ENCODE measurements at places on chromosomes 4 and X.

DNA sequence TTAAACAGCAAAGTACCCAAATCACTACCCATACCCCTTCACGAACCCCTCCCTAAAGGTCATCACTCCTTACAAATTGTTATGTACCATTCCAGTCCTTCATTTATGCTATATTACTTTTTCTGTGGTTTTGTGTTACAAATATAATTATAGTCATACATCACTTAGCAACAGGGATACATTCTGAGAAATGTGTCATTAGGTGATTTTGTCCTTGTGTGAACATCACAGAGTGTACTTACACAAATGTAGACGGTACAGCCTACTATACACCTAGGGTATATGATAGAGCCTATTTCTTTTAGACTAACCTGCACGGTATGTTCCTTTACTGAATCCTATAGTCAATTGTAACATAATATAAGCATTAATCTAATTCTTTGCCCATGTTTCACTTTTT, 61.9 kb downstream of the ASB9 start:
- DNase-seq, result no peak

DNA sequence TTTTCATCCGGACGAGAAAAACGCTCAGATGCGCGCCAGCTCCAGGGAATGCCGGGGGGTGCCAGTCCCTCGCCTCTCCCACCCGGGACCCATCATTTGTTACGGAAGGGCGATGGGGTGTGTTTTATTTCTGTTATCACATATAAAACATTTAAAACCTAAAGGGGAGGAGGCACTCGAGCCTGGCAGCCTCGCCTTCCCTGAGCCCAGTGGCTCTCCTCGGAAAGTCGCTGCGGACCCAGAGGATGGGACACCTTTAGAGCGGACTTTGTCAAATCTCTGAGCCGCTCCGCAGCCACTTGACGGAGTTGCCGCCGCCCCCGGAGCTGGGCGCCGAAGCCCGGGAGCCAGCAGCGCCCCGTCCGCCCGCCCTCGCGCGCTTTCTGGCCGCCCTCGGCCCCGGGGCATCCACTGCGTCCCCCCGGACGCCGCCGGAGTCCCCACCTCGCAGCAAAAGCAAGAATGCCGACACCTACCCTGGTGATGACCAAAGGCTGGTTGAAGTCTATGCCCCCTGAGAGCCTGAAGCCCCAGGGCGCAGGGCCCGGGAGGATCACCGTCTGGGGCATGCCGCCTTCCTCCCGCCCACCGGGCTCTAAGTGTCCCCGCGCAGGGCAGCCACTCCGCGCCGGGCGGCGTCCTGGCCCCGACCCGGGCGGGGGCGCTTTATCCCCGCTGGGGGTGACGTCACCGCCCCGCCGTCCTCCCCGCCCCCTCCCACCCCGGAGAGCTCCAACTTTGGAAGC, at the start of gene PDLIM3:
Gene PDLIM3 (minus strand): TSS at position 642 of the 746 bp plus-strand sequence. CDS start 73 bp downstream, at position 569.
- DNase-seq, result peak; percentile 19

DNA sequence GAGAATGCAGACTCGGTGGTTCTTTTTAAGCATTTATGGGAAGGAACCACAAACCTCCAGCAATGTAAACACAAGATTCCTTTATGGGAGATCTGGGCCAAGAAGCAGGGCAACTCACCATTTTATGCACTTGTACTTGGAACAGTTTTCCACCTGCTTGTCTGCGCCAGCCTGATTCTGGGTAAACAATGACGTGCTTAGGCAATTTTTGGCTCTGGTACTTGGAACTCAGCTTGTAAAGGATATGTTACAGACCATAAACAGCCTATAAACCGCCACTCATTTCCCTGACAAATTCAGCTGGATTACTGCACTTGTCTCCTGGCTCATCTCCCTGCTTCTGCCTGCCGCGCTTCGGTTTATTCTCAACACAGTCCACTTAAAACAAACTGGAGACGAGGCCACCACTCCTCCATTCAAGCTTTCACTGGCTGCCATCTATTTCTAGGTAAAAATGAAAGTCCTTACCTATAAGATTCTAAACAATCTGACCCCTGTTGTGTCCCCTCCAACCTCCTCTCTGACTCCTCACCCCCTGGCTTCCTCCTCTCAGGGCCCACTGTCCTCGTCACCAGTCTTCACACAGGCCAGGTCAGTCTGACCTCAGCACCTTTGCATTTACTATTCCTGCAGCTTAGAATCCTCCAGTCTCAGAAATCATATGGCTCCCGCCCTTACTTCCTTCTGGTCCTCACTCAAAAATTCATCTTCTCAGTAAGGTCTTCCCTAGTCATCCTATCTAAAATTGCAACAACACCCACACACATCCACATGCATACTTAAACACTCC, 205.9 kb upstream of the GALNT7 start:
- DNase-seq, result peak; percentile 73

DNA sequence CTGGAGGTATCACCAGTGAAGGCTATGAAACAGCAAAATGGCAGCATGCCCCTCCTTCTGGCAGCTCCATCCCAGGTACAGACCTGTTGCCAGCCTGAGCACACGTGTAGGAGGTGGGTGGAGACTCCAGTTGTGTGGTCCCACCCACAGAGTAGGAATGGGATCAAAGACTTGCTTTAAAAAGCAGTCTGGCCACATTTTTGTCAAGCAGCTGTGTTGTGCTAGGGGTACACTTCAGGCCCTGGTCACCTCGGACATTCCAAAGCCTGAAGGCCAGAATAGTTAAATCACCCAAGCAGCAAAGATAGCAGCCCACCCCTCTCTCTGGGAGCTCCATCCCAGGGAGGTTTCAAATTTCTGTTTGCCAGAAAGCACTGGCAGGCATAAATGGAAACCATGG, 20.3 kb upstream of the AMBN start:
- DNase-seq, result no peak

DNA sequence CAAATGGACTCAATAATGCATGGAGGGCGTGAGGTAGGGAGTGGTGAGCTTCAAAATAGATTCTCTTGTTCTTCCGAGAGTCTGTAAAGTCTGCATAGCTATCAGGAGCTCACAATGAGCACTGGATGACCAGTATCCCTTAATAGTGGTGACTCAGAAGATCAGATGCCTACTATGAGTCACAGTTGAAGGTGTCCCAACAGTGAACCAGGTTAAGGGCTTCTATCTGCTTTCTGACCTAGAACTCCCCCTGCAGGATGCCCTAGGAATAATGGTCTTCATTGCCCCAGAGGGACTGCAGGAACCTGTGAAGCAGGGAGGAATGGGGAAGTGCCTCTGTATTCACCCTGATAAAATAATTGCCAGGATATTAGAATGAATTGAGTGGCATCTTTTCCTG, 22.1 kb downstream of the DGKK start:
- peak; percentile 0 for DNase-seq

- DNase-seq, result no peak
Measured at GRCh38 chrX:108217876-108218275, 126.3 kb downstream of the ATG4A start.

GRCh38 chr4:22241415-22241814, 274.5 kb downstream of the ADGRA3 start:
- no peak for DNase-seq

GRCh38 chr4:189592890-189593289, 347.8 kb upstream of the FRG1 start:
- DNase-seq, result no peak

DNA sequence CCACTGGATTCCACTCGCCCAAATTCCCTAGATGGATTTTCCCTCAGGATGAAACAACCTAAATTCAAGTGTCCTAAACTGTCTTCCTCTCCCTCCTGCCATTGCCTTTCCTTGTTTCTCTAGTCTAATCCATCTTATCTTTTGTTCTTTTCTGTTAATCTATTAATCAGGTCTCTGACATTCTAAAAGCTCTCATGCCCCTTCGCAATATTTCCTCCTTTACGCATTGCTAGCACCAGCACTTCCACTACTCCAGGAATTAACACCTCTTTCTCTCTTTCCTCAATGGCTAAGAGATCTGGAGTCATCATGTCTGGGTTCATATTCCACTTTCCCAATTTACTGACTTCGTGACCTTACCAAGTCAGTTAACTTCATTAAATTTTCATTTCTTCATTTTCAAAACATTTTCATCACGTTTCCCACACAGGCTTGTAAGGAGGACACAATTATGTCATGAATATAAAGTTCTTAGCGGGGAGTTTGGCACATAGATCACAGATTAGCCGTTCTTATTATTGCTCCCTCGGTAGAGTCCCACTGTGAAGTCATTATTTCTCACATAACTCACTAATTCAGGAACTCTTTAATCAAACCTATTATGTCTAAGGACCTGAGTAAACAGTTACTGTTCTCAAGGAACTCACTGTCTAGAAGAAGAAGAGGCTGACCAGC, 45.3 kb downstream of the FAT4 start:
- no peak for DNase-seq

DNA sequence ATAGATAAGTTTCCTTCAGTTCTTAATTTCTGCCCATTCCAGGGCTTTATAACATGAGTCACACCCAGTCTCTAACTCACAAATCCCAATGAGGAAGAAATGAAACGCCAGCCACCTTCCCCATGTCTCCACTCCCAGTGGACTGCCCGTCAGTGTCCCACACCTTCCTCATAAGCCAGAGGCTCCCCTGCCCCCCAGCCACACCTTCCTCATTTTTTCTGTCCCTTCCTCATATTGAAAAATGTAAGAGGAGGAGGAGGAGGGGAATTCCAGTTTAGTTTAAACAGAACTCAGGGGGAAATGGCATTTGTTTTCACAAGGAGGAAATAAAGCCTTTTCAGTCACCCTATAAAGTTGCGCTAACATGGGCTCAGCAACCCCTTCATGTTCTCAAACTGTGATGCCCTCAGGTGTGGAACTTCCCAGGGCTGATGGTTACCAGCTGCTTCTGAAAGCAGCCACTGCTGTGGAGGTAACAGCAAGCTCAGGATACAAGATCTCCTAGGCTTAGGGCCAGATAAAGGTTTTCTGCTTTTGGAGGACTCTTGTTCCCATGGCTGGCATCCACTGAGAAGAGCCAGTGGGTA, 97.8 kb downstream of the PARM1 start:
- no peak for DNase-seq

- no peak for DNase-seq
Measured at GRCh38 chr4:39568805-39569204, 41.6 kb upstream of the UGDH start.

DNA sequence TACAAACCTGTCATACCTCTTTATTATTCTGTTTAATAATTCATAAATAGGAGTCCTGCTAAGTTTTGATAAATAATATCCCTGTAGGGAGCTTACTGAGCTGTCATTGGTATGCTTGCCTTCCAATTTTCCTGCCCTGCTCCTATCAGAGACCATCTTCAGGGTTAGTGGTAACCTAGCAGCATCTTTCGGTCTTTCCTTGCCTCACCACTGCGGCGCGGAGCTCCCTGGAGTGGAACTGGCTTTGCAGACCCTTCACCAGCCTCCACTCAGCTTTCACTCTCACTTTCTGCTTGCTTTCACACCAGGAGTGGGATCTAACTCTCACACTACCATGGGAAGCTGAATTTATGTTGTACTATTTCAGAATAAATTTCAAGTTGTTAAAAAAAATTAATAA, 481.7 kb upstream of the ATOH1 start:
- no peak for DNase-seq

DNA sequence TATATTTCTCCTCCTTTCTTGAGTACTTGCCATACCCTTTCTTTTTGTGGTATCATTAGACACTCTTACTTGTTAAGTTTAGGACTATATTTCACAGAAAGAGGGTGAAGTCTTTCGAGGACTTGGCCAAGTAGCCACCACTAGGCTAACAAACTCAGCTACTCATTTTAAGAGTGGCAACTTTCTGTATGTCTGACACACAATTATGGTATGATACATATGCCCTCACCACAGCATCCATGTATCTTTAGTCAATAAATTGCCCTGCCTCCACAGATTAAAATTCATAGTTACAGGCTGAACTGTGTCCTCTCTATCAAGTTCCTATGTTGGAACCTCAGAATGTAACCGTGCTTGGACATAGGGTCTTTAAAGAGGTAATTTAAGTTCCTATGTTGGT, 23.2 kb downstream of the TAPT1 start:
- no peak for DNase-seq

DNA sequence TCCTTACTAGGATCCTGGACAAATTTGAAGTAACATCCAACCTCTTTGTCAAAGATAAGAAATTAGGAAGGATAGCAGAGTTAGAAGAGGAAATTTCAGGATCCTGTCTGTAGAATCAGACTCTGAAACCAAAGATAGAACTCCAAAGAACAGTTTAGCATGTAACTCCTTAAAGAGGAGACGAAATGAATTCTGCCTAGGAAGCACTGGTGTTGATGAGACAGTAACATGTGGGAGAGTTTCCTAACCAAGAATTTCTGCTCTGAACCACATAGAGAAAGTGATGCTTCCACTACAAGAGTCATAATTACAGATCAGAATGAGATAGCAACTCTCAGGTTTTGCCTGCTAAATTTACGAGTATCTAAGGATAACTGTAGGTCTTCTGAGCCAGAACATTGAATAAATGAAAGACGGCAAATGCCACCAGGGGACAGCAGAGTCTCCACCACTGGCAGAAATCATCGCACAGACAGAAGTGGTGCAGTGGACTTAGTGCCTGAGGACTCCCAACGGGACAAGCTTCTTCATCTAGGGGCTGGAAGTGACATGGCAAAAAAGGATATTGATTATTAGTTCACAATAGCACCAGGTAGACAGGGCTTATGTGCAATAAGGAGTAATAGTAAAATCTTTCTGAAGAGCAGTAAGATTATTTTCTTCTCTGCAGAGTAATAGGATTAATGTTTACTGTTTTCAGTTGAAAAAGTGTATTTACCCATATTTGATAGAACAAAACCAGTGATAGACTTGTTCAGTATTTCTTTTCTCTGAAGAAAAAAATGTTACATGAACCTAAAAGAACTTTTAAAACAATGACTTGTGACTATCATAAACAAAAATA, 6.7 kb upstream of the PPID start:
- peak; percentile 83 for DNase-seq

GRCh38 chrX:45803383-45803921, 602.8 kb upstream of the DIPK2B start:
- DNase-seq, result peak; percentile 92

- DNase-seq, result peak; percentile 31
Measured at GRCh38 chr4:123390846-123391456, 5.6 kb upstream of the SPRY1 start.

DNA sequence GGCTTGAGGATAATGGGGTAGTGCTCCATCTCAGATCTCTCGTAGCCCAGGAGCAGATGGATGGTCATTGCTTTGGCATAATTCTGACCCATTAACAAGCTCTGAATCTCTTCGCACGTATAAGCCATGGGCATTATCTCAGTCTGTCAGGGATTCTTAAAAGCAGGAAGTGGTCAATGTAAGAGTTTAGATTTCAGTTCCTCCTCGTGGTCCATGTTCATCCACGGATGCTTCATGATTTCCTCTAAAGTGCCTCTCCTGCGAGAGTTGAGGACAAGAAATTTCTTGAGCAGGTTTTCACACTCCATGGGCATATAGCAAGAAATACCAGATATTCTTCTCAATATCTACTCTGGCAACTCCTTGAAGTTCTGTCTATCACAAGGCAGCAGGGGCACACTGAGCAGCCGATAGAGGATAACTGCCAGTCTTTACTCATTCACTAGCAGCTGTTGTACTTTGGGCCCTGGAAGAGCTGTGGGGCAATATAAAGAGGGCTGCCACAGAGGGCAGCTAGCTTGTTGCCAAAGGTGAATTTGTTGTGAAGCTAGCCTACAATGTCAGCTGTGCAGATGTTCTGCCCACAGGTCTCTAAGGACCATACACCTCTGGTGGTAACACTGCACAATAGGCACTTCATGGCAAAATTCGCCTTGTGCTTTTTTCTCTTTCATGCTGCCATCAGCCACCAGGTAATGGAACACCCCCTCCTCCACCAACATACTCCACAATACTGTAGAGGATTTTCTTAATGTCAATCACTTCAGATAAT, 52.0 kb upstream of the WDR17 start:
- no peak for DNase-seq

Data from EH (cell line).